ENCODE measurements at places on chromosomes 11 and 22.

DNA sequence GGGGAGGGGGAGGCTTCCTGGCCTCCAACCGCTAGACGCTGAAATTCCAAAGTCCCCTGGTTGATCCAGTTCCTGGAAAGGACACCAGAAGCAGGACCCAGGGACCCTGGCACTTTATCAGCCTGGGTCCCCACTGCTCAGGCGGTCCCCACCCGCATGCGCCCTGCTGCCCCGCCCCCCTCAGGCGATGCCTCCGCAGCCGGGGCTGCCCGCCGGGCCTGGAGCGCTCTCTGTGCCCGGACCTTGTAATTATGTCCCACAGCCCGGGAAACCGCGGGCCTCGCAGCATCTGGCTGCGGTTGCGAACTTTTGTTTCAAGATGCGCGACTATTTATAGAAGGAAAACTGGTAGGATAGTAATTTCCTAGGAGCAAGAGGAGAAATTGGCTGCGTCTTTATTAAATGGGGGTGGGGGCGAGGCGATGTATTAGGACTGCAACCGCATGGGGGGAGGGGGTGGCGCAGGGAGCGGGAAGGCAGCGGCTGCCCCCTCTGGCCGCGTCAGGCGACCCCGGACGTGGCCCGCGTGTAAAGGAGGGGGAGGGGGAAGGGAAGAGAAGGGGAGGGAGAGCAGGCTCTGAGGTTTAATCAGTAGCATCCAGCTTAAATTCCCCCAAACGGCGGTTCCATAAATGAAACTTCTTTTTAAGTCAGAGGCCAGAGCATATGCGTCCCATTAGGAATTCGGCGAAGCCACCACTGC is 6.1 kb downstream of the WNT7B start:
- no peak for DNase-seq

- no peak for DNase-seq
Measured at GRCh38 chr22:49678137-49678841, 149.4 kb downstream of the BRD1 start.

GRCh38 chr11:63165706-63166310 is 21.8 kb upstream of the SLC22A24 start:
- DNase-seq, result no peak

DNA sequence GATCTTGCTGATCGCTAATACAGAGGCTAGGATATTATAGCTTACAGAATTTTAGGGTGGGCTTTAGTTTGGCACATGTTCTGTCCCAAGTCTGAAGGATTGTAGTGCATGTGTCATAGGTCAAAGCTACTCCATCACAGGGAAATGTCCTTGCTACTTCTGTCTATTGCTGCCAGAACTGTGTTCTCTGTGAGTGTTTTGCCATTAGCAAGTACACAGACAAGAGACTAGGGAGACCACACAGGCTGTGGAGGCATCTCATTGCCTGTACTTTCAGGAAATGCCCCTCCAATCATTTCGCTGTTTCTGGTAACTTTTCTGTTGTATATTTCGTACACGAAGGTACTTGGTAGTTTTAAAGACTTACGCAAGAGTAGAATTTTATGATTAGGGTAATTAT is 25.5 kb upstream of the RAG2 start:
- no peak for DNase-seq
